Adipocyte (in vitro differentiated cells): ENCODE measurements at places on chromosomes 2 and 18.

GRCh38 chr2:102116630-102117471 lies 25.7 kb upstream of the IL1R1 start:
- DNase-seq = no peak

DNA sequence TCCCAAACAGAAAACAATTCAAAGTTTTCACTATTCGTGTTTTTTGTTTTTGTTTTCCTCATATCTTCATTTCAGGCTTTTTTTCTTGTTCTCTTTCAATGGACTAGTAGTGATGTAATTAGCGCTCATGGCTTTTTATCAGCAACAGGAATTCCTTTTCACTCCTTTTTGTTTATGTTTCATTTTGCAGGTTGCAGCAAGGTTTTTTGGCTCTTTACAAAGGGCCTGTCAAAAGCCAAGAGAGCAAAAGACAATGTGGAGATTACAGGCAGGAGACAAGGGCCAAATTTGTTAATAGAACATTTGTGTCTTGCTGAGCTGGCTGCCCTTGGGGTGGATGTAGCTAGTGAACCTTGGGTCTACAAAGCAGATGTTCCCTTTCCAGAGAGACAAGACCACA lies 467.4 kb upstream of the CDH20 start:
- no peak for DNase-seq

DNA sequence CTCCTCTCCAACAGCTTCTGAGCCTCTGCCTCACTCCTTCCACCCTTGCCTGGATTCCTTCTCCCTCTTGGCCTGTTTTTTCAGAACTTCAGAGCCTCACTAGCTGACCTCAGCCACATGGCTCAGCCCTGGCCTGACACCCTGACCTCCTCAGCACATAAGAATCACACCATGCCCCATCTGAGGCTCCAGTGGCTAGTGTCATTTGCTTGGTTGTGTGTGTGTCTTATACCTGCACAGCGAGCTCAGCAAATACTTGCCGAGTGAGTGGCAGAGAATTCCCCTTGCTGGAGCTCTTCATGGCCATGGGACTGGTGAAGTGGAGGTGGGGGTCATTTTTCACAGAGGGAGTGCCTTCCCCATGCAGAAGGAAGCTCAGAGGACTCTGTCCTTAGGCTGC lies 70.2 kb downstream of the CELF4 start:
- DNase-seq = no peak

GRCh38 chr2:149661844-149662243 lies 74.3 kb upstream of the MMADHC start:
- peak; percentile 77 for DNase-seq

DNA sequence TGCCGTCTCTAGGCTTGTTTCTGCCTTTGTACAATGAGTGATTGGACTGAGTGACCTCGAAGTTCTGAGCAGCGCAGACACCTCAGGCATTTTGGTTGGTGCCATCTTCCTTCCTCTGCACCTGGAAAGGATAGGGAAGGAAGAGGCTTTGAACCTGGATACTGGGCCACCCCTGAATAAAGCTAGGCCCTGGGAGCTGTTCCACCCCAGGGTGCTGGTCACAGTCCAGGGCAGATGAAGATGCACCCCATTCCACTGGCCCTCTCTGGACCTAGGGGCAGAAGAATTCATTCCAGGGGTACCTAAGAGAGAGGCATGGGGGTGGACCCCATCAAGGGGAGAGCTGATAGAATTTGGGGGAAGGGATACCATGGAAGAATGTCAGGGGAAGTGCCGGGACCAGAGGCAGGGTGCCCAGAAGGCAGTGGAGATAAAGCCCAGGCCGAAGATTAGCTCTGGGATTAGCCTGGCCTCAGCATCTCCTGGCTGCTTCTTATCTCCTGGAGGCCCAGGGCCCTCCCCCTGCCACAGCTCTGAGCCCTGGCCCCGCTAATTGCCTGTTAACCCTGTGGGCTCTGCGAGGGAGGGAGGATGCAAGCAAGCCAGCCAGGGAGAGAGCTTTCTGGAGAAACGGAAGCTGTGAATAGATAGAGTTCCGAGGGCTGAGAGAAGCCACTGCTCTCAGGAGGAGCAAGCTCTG lies 11.4 kb downstream of the ASIC4 start:
- no peak for DNase-seq
